ENCODE measurements at places on chromosomes 5 and 9.

DNA sequence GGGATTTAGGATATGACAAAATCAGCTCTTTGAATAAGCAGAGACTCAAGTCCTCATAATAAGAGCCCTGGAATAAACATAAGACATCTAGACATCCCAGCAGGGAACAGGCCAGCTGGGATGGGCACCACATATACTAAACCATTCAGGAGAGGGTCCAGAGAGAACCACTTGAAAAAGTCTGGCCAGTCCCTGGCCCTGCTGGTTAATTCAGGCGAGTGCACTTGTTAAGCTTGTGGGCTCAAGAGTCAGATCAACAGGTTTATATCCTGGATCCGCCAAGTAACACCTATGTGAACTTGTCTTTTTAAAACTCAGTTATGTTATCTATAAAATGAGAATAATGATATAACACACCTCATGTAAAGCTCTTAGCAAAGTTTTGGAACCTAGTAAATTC, 63.3 kb downstream of the CAVIN4 start:
- DNase-seq: no peak

GRCh38 chr5:157558041-157558595, 17.5 kb downstream of the ADAM19 start:
- no peak for DNase-seq

- no peak for DNase-seq
Measured at GRCh38 chr9:89109666-89110065, 69.0 kb downstream of the SHC3 start.

DNA sequence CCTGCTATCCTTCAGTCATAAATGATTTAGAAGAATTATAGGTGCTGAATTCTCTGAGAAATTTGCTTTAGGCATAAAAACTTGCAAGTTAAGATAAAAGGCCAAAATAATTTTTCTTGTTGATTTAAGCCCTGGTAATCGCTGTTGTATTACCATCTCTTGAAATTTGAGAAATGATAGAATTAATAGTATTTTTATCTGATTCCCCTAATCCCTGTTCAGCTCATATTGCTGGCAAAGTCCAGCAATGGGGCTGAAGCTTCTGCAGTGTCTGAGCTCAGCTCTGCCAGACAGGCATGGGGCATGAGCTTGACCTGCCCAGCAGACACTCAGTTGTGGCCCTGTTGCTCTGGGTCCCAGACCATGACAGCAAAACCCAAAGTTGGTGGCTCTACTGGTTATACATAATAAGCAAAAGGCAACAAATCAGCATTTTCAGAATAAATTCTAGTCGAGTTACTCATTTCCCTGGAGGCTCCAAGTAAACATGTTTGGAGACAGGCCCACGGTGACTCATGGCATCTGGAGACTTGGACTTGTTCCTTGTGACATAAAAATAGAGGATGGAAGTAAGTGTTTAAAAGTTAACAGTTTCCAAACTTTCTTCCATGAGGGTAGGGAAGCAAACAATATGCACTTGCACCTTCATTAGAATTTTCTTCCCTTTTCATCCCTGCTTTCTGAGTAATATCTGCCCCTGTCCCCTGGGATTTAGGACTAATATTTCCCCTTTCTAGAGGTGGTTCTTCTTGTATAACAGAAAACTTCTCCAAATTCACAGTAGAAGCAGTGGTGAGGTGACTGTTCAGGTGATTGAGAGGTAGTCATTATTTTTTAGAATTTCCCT, 60.2 kb upstream of the SLC2A8 start:
- DNase-seq: no peak

DNA sequence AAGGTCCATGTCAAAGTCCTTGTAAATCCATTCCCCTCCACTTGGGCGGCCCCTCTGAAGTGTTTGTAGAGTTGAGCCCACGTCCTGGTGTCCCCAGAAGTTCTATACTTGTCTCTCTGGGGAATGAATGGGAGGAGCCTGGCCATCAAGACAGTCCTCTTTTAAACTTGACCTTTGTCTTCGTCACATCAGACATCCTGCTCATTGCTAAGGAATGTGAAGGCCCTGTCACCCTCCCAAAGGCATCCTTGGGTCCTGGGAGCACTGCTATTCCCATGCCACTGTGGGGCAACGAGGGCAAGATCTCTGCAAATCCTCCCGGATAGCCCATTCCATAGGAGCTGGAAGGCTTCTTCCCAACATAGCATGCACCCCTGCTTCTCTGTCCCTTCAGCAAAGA, 235.5 kb downstream of the SLIT3 start:
- DNase-seq: no peak

- no peak for DNase-seq
Measured at GRCh38 chr9:4413856-4414255, 76.4 kb upstream of the SLC1A1 start.

DNA sequence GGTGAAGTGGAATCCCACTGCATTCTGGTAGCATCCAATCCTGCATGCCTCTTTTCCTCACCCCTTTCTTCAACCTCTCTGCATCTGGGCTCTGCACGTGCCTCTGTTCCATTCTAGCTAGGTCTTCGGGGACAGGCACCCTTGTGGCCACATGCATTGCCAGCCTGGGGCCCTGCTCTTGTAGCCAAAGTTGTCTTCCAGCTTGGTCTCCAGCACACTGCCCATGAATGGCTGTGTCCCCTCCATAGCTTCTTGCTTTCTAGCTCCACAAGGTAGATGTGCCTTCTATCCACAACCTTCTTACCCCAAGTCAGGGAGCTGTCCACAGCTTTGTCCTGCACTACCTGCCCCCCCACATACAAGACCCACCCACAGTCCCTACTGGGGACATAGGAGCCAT, 32.6 kb downstream of the ALG2 start:
- DNase-seq: no peak

DNA sequence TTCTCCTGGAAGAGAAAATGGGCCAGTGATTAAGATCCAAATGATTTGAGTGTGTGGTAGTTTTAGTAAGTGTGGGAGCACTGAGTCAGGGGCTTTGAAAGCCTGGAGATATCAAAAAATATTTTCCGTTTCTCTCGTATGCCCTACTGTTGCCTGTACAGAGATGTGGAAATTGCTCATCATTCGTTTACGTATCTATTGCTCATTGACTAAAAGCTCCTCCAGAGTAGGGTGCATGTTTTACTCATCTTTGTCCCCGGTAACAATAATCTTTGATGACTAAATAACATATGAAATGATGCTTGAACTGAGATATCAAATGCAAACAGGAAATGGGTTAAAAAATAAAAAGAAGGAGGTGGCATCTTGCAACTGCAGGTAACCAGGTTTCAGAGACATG, 114.2 kb upstream of the FST start:
- no peak for DNase-seq

DNA sequence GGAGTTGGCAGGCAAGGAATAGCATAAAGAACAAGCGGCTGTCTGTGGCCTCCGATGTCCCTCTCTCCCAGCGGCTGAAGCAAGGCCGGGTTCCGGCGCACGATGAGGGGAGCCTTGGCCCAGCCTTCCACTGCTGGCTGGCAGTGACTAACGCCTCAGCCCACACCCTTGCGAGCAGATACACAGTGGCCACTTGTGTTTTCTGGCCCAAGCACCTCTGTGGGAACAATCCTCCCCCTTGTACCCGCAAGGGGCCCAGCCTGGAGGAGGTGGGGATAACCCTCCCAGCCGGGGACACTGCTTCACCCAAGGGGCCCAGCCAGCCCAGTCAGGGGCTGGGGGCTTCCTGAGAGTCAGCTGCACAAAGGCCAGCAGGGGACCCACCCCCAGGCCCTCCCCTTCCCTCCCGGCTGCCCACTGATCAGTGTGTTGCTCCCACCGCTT, 23.2 kb downstream of the STK10 start:
- no peak for DNase-seq

GRCh38 chr5:127802477-127802865, 99.3 kb downstream of the CCDC192 start:
- no peak for DNase-seq

DNA sequence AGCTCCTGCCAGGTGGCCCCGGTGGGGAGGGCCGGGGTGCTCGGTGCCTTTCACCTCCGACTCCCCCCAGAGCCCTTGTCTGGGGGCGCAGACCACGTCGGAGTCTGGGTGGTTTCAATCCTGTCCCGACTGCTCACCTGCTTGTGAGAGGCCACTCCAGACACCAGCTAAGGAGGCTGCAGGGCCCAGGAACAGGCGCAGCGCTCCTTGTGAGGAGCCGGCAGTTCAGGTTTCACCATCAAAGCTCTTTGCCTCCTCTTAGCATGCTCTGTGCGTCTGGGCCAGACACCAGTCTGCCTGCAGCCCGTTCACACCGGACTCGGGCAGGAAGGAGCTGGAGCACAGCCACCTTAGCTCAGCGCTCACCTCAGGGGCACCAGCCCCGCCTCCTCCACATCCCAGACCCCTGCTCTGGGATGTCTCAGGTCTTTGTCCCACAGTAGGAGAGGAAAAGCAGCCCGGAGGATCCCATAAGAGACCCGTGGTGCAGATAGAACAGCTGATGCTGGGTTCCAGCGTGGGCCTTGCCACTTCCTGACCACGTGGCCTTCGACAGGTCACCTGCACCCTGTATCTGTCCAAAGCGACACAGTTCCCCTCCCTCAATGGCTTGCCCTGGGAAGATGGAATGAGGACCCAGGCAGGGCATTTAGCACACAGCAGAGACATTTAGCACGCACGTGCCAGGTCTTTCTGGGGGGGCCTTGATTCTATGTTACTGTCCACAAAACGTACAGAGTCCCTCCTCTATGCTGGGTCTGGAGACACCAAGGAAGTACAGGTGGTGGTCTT, 106.2 kb upstream of the LMX1B start:
- no peak for DNase-seq

Measured in stimulated activated CD8-positive, alpha-beta memory T cell treated with anti-CD3 and anti-CD28 coated beads, Interleukin-2, amount 100 ng/mL, for 1 hour (primary cell).